Stimulated activated CD4-positive, alpha-beta T cell treated with anti-CD3 and anti-CD28 coated beads, Interleukin-4, amount 100 ng/mL, for 24 hours (primary cell): ENCODE measurements at places on chromosomes 7 and 10.

DNA sequence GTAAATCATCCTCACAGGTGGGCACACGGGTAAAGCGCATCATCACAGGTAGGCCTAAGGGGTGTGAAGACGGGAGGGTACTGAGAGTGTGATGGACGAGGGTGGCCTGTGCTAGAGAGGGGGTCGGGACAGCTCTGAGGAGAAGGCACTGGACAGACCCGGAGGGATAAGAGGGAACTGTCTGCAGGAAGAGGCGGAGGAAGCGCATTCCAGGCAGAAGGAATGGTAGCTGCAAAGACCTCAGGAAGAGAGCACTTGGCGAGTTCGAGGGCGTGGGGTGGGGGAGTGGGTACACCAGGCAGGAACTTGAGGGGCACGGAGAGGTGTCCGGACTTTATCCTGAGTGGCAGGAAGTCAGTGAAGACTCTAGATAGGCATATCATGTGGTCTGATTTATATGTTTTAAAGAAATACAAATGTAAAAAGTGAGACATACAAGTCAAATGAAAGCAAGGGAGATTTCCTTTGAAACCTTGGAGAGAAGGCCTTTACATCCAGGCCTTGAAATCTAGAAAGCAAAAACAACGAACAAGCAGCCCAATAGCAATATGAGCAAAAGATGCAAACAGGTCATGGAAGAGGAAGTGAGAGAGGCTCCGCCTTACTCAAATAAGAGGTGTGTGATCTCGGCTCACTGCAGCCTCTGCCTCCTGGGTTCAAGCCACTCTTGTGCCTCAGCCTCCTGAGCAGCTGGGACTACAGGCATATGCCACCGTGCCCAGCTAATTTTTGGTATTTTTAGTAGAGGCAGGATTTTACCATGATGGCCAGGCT, 3.6 kb downstream of the LHPP start:
- DNase-seq, result no peak

DNA sequence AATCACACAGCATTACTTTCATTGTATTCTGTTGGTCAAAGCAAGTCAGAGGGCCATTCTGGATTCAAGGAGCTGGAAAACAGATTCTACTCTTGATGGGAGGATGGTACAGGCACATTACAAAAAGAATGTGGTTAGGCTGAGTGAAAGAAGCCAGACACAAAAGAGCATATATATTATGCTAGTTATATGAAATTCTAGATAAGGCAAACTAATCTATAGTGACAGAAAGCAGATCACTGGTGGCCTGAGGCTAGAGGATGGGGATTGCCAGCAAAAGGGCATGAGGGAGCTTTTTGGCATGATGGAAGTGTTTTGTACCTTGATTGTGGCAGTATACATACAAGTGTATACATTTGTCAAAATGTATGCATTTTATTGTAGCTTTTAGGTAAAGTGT, 96.8 kb downstream of the SPAG6 start:
- DNase-seq, result no peak

DNA sequence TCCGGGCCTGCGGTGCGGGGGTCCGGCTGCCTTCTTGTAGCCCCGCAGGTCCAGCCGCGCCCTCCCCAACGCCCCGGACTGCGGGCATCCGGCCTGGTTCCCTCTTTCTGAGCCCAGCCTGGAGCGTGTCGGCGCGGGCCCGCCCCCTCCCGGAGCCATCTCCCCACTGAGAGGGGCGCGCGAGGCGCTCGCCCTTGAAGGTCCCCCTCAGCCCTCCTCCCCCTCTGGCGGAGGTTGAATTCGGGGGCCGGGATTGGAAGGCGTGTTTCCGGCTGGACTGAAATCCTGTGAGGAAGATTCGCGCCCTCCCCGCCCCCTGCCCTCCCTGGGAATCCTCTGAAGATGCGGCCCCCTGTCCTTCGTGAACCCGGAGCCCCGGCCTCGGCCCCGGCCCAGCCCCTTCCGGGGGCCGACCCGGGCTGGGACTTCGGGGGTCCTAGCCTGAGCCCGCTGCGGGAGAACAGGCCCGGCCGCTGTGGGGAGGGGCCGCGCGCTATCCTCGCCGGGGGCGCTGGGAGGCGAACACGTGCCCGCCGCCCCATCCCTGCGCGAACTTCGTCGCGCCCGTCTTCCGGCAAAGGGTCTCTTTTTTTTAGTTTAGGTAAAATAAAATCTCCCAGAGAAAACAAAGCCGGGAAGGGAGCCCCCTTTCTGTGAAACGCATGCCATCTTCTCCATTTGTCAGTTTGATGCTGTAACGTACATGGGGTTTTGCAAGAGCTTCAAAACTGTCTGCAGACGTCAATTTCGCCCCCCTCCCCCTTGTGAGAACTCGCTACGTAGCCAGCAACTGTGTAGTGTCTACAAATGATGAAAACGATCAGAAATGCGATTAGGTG, 636 bp downstream of the PDCD4 start:
- peak; percentile 83 for DNase-seq

DNA sequence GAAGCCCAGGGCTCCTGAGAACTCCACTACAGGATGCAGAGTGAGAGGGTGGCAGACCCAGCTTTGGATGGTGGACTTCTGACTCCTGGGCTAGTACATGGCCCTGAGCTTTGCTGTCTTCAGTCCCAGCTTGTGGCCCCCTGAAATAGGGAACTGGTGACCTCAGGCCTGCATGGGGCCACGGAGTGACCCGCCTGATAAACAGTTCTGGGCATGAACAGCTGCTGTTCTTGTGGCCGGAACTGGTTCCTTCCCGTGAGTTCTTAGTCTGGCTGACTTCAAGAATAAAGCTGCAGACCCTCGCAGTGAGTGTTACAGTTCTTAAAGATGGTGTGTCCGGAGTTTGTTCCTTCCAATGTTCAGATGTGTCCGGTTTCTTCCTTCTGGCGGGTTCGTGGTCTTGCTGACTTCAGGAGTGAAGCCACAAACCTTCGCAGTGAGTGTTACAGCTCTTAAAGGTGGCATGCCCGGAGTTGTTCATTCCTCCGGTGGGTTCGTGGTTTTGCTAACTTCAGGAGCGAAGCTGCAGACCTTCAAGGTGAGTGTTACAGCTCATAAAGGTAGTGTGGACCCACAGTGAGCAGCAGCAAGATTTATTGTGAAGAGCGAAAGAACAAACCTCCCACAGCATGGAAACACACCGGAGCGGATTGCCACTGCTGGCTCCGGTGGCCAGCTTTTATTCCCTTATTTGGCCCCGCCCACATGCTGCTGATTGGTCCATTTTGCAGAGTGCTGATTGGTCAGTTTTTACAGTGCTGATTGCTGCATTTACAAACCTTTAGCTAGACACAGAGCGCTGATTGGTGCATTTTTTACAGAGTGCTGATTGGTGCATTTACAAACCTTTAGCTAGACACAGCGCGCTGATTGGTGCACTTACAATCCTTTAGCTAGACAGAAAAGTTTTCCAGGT, 268.0 kb downstream of the ZEB1 start:
- no peak for DNase-seq

DNA sequence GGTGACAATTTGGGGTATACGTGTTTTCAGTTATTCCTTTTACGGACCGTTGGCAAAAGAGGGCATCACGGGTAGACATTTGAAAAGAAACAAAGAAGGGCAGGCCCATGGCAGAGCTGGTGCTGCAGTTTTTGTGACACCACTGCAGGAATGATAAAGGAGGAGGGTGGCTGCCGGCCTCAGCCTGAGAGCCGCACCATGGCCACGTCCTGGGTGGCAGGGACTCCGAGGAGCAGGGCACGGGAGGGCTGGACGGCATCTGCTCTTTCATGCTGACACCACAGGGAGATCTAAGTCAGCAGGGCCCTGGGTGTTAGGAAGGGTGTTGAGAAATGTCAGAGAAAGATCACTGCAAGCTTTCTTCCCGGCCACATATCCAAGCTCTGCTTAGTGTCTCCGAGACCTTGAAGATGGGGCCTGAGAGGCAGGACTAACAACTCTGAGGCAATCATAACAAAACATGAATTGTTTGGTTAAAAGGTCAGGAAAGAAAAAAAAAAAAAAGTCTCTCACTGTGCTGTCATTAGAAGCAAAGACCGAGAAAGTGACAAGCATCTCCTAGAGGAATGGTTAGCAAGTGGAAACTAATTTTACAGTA, 36.6 kb downstream of the INSYN2A start:
- DNase-seq, result no peak

DNA sequence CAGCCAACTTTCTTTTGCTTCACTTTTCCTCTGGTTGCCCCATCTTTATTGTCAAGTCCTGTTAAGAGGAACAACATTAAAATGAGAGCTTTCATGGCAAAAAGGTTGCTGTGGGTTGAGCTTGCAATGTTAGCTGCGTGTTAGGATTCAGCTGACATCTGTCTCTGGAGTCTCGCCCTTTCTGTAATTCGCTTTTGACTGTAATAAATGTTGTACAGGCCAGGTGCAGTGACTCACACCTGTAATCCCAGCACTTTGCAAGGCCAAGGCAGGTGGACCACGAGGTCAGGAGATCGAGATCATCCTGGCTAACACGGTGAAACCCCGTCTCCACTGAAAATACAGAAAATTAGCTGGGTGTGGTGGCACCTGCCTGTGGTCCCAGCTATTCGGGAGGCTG, 24.1 kb downstream of the MNX1 start:
- DNase-seq, result no peak

DNA sequence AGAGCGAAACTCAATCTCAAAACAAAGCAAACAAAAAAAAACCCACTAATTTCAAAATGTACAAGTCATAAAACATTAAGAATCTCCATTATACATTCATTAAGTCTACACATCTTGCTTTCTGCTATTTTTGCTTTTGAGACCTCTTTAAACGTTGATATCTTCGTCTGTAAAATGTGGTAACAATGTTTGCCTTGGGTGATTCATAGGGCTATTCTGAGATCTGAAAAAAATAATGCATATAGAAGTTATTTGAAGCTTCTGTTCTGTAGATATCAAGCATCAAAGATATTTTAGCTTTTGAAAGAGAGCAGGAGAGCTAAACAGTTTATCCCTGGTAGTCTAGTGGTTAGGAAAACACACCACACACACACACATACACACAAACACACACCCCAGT, 158.1 kb upstream of the PLXDC2 start:
- no peak for DNase-seq

- no peak for DNase-seq
These were observed 186.4 kb downstream of the CACNA2D1 start for GRCh38 chr7:82257118-82257695.

DNA sequence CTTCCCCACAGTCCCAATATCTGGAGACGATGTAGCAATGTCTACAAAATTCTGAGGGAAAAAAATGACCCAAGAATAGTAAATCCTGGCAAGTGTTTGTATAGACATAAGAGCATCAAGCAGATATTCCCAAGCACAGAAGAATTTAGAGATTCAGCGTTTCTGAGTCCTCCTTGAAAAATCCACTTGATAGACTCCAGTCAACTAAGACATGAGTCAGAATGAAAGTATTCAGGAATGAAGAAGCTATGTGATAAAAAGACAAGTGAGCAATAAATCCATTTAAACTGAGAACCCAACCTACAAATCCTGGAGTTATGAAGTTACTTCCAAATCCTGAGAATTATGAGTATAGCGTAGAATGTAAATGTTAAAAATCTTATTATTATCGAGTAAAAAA, 86.1 kb upstream of the NPY start:
- no peak for DNase-seq

- DNase-seq, result no peak
These were observed 255.5 kb upstream of the CXCL12 start for GRCh38 chr10:44640429-44640828.

- no peak for DNase-seq
These were observed 1.3 kb downstream of the ZNF775 start for GRCh38 chr7:150380463-150380862.

DNA sequence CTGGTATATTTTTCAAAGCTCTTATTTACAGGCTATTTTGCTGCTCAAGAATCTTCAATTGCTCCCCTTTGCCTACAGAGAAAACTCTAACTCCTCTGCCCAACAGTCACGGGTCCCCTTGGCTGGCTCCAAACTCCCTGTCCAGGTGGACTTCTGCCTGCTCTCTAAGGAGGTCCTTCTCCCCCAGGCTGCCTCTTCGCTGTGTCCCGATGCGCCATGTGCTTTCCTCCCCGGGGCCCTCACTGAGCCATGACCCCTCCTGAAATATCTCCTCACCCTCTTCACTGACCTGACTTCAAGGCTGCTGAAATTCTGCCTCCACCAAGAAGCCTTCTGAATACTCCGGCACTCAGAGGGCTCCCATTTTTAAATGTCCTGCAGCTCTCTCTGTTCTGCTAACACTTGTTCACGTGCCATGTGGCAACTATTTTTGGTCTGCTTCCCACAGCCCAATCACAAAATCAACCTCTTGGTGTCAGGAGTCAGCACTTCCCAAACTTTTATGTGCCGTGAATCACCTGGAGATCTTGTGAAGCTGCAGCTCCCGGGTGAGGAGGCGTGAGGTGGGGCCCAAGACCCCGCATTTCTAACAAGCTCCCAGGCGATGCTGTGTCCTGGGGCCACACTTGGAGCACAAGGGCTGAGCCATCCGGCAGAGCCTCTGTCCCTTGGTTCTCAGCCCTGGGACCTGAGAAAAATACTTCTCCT, 85.7 kb upstream of the COL13A1 start:
- no peak for DNase-seq

DNA sequence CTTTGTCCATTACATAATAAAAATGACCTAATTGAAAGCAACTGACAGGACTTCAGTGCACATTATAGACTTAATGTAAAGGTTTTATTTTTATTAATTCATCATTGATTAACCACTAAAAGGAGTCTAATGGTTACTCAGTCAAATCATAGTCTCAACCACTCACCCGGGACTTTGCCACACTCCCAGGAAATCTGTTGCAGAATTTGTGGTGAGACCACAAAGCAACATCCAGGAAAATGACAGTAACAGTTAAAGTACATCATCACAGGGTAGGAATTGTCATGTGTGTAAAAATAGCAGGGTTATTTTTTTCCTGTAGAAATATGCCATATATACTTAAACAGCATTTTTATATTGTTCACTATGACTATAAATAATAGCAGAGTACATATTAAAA, 6.3 kb upstream of the HGF start:
- no peak for DNase-seq

- DNase-seq, result no peak
These were observed 59.8 kb downstream of the SLC25A40 start for GRCh38 chr7:87816389-87816788.

- DNase-seq, result no peak
These were observed 14.8 kb downstream of the ZNF316 start for GRCh38 chr7:6651851-6652445.

GRCh38 chr10:132063432-132063831, 2.3 kb upstream of the JAKMIP3 start:
- DNase-seq, result no peak
